ENCODE measurements at places on chromosomes 3 and 15.
A peak's percentile ranks its signal among the peaks of the same experiment; 100 is the strongest.

GRCh38 chr15:57472861-57473260 lies 96.6 kb downstream of the CGNL1 start:
- DNase-seq: no peak

DNA sequence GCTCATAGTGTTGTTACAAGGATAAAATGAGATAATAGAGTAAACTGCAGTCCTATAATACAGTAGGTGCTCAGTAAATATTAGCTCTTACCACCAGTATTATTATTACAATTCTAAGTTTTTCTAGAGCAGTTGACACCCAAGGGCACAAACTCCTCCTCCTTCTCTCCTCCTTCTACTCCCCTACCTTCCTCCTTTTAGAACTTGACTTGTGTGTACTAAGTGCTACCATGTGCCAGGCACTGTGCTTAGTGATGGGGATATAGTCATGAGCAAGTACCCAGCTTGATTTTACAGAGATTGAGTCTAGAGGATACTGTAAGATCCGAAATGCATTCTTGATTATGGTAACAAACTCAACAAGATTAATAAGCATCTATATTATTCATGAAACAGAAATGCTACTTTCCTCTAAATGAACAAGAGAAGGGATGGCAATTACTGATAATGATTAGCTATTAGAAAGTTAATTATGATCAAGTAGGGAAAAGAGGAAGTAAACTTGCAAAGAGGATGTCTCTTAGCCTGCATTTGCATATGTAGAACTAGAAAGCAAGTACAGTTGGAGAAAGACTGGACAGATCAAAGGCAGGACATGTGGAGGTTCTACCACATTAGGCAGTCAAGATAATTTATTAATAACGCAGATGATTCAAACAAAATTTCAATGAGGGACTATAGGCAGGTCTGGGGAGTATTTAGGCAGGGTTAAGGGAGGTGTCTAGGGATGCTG lies 72.3 kb downstream of the CLDN11 start:
- DNase-seq: no peak

- DNase-seq: no peak
These were observed 15.3 kb upstream of the GNB5 start for GRCh38 chr15:52206446-52206845.

GRCh38 chr15:69897471-69898237 lies 200.1 kb downstream of the TLE3 start:
- DNase-seq: no peak

GRCh38 chr15:31353931-31354330 lies 27.3 kb downstream of the KLF13 start:
- no peak for DNase-seq

GRCh38 chr15:70182858-70183695 lies 85.4 kb upstream of the TLE3 start:
- no peak for DNase-seq

DNA sequence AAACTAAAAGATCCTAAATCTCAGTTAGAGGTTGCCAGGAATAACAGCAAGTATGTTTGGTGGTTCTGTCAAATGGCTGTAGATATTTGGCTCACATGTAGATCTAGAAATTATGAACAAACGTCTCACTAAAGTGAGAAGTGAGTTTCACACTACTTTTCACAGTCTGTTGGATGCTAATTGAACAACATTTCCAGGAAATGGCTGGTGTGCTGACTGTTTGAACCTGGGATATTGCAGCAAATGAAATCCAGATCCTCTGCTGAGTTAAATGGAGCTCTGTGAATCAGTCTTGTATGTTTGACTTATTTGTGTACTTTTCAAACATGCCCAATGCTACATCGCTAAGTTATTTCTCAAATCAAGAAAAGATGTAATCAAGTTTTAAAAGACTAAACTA lies 21.3 kb upstream of the RSL24D1 start:
- DNase-seq: no peak

GRCh38 chr3:196336319-196337145 lies 1.7 kb downstream of the TM4SF19 start:
- DNase-seq: no peak

DNA sequence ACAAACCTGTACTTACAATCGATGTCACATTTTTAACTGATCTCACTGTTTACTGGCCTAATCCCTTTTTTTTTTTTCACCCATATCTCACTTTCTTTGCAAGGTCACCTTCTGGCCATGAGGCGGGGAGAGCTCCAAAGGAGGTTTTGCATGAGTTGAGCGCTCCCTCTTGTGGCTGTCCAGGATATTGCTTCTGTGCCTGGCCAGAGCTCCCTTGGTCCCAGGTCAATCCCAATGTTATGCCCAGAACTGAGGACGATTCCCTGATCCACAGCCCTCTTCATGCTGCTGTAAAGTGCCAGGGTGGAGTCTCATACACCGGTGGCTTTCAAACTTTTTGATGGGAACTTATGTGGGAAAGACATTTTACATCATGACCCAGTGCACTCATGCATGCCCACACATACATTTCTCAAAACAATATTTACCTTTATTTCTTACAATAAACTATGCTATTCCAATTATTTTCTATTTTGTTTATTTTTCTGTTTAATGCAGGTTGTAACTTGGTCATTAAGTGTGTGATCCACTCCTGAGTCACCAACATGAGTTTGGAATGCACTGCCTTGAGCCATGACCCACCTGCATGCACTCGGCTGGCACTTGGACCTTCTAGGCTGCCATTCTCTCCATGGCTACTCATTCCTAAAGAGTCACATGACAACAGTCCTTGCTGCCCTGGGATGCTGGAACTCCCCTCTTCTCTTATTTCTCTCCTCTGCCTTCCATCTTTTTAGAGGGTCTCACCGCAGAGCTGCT lies 9.6 kb upstream of the SST start:
- DNase-seq: peak; percentile 24

DNA sequence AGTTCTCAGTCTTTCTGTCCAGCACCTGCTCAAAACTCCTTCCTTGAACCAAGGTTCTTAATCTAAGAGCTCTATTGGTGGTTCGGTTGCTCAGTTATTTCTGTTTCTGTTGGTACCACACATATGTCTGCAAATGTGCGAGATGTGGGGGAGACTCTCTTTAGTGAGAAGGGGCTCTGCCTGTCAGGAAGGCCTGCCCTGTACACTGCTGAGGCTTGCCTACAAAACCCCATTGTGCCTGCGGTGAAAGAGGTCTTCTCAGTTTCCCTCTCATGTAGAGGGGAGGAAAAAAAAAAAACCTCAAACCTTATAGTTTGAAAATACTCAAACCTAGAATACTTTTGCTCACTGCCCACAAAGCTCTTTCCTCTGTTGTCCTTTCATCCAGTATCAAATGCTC lies 142.4 kb downstream of the CLSTN2 start:
- no peak for DNase-seq

GRCh38 chr3:107925851-107926250 lies 165.0 kb downstream of the CD47 start:
- no peak for DNase-seq

- no peak for DNase-seq
These were observed 168.5 kb downstream of the SV2B start for GRCh38 chr15:91268510-91268909.

GRCh38 chr3:106566277-106566676 lies 697.5 kb upstream of the CBLB start:
- DNase-seq: no peak

GRCh38 chr3:179304605-179305004 lies 18.2 kb upstream of the ZNF639 start:
- no peak for DNase-seq

GRCh38 chr3:195224156-195224979 lies 46.6 kb downstream of the XXYLT1 start:
- DNase-seq: no peak

GRCh38 chr15:97234851-97235610 lies 725.5 kb upstream of the ARRDC4 start:
- peak; percentile 51 for DNase-seq

- no peak for DNase-seq
These were observed 4.8 kb downstream of the SCG5 start for GRCh38 chr15:32646291-32646690.

DNA sequence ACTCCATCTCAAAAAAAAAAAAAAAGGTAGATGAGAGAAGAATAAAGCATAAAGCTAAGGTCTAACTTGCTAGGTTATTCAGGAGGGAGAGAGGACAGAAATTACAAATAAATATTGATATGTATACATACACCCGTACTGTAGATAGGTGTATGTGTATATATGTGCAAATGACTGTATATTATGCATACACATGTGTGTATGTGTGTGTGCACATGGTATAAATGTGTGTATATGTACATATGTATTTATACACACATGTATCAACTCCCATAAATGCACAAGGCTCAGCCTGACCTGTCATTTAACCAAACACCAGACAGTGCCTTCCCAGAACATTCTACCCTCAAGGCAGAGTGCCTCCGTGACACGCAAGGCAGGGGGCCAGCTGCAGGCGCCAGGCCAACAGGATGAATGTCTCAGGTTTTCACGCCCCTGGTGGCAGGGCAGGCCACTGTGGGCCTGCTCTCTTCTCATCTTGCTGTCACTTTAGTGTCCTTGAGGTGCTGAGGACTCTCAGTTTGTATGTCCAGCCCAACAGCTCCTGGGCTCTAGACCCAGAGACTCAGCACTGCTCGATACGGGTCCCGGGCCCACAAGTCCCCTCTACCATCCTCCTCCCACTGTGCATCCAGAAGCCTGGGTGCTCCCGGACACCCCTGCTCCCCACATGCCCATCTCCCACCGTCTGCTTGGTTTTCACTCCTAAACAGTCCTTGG lies 40.4 kb downstream of the TM2D3 start:
- no peak for DNase-seq

GRCh38 chr3:118823626-118824025 lies 211.0 kb downstream of the IGSF11 start:
- no peak for DNase-seq

- no peak for DNase-seq
These were observed 28.3 kb downstream of the LMCD1 start for GRCh38 chr3:8529738-8530525.

DNA sequence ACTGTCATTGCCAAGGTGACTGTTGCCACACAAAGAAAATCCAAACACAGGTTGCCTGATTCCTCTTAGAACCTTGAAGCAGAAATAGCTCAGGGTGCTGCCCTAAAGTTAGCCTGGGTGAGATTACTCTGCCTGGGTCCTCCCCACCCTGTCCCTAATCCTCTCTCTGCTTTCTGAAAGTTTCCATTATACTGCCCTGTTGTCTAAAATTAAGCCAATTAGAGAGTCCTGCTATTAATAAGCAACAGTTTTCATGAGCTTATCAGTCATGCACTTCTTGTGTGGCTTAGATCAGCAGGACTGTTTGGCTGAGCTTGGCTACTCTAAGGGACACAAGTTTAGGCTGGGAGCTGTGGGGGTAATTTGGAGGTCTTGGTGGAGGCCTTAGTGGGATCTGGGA lies 334.7 kb upstream of the LRRFIP2 start:
- no peak for DNase-seq

GRCh38 chr3:157059181-157059580 lies 100.8 kb downstream of the CCNL1 start:
- no peak for DNase-seq

DNA sequence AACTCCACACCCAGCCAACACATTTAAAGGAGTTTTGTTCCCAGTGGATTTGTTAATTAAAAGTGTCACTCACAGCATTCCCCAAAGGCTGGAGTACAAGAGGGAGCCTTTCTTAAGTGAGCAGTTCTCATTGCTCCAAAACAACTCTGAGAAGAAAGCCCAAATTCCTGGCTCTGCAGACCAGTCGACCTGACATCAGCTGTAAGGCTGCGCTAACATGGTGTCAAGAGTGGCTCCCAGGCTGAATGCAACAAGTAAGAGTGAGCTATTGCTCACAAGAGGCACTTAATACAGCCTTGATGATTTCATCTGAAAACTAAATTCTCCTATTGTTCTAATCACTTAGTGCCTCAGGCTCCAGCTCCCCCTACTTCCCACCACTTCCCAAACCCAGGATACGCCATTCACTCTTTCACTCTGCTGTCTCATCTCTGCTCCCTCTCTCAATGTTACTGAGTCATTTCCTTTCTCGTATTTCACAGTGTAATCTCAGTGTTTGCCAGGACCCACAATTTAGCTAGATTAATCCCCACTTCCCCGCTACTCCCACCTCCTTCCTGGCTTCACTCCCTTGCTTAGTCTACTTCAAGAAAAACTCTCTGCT lies 81.8 kb downstream of the WWTR1 start:
- no peak for DNase-seq

GRCh38 chr3:9066141-9066540 lies 102.9 kb upstream of the RAD18 start:
- no peak for DNase-seq

DNA sequence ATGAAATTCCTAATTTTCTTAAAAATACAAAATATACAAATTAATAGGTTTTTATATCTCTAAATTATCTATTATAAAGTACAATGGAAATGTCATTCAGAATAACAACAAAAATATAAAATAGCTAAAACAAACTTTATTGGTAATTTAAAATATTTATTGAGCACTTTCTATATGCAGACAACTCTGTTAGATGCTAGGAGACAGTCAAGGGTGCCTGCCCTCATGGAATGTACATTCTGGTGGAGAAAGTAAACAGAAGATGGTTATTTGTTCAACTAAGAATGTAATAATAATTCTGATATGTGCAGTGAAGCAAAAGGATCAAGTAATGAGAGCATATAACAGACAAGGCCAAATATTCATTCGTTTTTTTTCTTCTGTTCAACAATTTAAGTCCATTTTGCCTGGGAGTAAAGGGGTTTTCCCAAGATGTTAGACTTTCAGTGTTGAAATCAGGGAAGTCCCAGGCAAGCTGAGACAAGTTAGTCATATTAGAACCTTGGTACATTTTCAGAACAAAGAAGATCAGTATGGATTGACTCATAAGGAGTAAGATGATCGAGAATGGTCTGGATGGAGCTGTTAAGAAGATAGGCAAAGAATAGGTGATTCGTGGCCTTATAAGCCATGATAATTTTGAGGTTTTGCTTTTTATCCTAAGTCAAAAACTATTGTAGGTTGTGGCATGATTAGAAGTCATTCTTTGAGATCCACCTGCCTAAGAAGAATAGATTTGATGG lies 150.2 kb upstream of the MLF1 start:
- no peak for DNase-seq

- no peak for DNase-seq
These were observed 25.5 kb downstream of the CCDC13 start for GRCh38 chr3:42747581-42747980.

GRCh38 chr3:56424336-56424735 lies 43.9 kb downstream of the ERC2 start:
- no peak for DNase-seq

DNA sequence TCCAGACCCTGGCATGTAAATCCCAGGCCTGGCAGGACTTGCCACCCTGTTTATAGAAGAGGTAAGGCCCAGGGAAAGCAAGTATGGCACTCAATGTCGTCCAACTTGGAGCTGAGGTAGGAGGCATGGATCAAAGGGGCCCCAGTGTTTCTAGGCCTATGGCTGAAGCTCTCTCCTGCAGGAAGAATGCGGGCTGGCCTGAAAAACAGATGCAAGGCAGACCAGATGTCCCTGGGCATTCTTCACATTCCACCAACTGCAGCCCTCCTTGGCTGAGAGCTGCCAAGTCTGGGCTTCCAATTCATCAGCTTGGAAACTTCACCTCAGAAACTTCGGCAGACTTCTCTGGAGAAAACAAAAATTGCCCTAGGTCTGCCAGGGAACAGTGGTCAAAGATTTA lies 22.2 kb downstream of the MESD start:
- DNase-seq: no peak

GRCh38 chr15:78830514-78831228 lies 19.4 kb upstream of the ADAMTS7 start:
- no peak for DNase-seq

GRCh38 chr3:18443665-18444594 lies 18.8 kb upstream of the SATB1 start:
- DNase-seq: no peak
